ENCODE measurements at places on chromosomes 13 and 19. TPM values are rescaled to one million over a fixed set of nuclear protein-coding genes. Genes with fewer than 3 reads are reported as not detected.

Gene PMIS2
- total RNA-seq = not detected

Gene TPTE2
- total RNA-seq = not detected

Gene COL4A2
- 60.9 TPM for total RNA-seq

Gene NLRP5
- total RNA-seq = not detected

Gene DHX34
- total RNA-seq = 119 TPM

Gene PCDH17
- total RNA-seq = 51.8 TPM

Gene IGFL2
- total RNA-seq = not detected

- no peak for DNase-seq
- H3K4me1 ChIP-seq = no peaks in the 10 kb centered on the region
- no peaks in the 10 kb centered on the region for H3K36me3 ChIP-seq
- no peaks in the 10 kb centered on the region for H3K27me3 ChIP-seq
- no peak overlapping the region for H3K27ac ChIP-seq
Measured at GRCh38 chr19:31214086-31214485, 135.2 kb downstream of the TSHZ3 start.

GRCh38 chr13:73751290-73751689 is 382.9 kb downstream of the KLF12 start:
- H3K4me1 ChIP-seq = peaks cover 11% of the 10 kb centered on the region
- no peak for DNase-seq
- no peak overlapping the region for H3K27ac ChIP-seq
- H3K27me3 ChIP-seq = peaks cover 4% of the 10 kb centered on the region
- H3K36me3 ChIP-seq = no peaks in the 10 kb centered on the region

DNA sequence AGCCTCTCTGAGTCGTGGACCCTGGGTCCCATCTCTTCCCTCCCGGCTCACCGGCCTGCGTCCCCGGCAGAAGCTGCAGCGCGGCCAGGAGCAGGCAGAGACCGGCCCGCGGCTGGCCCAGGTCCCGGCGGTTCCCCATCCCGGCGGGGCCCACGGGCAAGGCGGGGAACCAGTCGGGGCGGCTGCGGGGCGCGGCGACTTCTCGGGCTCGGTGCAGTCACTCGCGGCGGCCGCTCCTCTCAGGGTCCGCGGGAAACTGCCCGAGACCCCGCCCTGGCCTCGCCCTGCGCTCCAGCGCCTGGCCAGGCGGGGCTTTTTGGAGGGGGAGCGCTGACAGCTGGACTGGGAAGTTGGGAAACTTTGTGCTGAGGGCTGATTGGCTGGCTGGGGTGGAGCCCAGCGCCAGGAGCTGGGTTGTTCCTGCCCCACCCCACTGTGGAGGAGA is at the start of gene COL5A3:
Gene COL5A3 (minus strand): TSS at position 258 of the 445 bp plus-strand sequence. CDS start 119 bp downstream, at position 139.
- H3K27me3 ChIP-seq = peaks cover 40% of the 10 kb centered on the region

DNA sequence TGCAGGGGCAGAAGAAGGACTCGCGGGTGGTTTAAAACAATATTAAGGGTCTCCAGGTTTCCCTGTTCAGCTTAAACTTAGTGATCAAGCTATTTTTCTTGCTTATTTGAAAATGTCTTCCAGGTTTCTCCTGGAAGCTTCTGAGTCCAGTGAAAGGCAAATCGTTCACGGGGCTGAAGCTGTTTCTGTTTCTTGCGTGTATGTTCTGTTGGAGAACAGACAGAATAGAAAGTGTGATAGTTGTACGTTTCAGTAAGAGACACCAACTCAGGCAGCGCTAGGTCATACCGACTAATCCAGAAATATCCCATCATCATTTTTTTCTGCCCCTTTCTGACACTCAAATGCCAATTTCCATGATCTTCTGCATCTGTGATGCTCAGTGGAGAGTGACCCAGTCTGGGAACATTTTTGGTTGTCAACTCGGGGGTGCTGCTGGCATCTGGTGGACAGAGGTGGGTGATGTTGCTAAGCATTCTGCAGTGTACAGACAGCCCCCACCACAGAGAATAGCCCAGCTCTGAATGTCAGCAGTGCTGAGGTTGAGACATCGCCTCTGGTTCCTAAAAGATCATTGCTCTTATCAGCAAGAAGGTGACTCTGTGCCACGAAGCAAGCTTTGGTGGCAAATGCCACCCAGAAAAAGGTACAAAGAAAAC is 4.3 kb downstream of the KLF2 start:
- H3K27ac ChIP-seq = no peak overlapping the region
- peaks cover 3% of the 10 kb centered on the region for H3K4me1 ChIP-seq
- peaks cover 18% of the 10 kb centered on the region for H3K27me3 ChIP-seq
- H3K36me3 ChIP-seq = no peaks in the 10 kb centered on the region

DNA sequence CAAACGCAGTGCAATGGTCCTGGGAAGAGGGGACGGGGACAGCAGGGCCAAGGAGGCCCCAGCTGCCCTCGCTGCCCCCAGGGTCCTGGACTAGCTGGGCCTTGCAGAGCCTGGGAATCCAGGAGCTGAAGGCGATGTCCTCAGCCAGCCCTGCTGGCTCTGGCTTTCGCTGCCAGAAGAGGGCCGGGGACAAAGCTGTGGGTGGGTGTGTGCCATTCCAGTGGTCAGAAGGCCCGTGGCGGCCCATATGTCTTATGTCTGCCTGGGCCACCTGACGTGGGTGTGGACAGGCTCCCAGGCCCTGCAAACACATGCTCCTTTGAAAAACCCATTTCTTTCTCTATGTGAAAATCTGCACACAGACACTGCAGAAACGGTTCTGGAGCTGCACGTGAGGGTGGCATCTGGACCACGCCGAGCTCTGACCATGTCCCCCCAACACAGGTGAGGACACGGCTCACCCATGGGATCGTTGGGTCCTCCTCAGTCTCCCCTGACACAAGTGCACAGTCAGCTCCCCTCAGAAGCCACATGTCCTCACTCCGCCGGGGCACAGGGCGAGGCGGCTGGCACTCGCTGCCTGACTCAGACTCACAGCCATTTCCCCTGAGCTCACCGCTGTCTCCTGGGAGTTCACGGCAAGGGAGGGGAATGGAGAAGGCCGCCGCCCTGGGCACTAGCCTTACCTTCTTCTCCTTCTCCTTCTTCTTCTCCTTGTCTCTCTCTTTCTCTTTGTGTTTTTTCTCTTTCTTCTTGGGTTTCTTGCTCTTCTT is 16.9 kb downstream of the IZUMO4 start:
- no peak for DNase-seq
- H3K4me3 ChIP-seq = peak overlapping the region; percentile 8
- peak overlapping the region; percentile 3 for H3K27ac ChIP-seq
- H3K27me3 ChIP-seq = no peaks in the 10 kb centered on the region

DNA sequence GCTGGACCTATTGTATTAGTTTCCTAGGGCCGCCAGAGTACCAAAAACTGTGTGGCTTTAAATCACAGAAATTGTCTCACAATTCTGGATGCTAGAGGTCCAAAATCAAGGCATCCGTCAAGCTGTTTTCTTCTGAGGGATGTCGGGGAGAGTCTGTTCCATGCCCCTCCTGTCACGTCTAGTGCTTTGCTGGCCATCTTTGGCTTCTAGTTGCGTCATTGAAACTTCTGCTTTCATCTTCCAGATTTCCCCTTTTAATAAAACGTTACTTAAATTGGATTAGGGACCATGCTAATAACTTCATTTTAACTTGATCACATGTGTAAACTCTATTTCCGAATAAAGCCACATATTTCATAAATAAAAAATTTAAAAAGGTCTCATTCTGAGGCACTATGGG is 47.5 kb downstream of the TRPM4 start:
- peaks cover 2% of the 10 kb centered on the region for H3K27me3 ChIP-seq
- no peak overlapping the region for H3K4me3 ChIP-seq
- peaks cover 15% of the 10 kb centered on the region for H3K36me3 ChIP-seq
- H3K27ac ChIP-seq = no peak overlapping the region
- DNase-seq = no peak
- H3K4me1 ChIP-seq = peaks cover 2% of the 10 kb centered on the region

- H3K27ac ChIP-seq = no peak overlapping the region
- H3K4me1 ChIP-seq = peaks cover 14% of the 10 kb centered on the region
- no peaks in the 10 kb centered on the region for H3K27me3 ChIP-seq
- peaks cover 4% of the 10 kb centered on the region for H3K36me3 ChIP-seq
- no peak for DNase-seq
Measured at GRCh38 chr19:43562226-43562697, 13.1 kb downstream of the XRCC1 start.

DNA sequence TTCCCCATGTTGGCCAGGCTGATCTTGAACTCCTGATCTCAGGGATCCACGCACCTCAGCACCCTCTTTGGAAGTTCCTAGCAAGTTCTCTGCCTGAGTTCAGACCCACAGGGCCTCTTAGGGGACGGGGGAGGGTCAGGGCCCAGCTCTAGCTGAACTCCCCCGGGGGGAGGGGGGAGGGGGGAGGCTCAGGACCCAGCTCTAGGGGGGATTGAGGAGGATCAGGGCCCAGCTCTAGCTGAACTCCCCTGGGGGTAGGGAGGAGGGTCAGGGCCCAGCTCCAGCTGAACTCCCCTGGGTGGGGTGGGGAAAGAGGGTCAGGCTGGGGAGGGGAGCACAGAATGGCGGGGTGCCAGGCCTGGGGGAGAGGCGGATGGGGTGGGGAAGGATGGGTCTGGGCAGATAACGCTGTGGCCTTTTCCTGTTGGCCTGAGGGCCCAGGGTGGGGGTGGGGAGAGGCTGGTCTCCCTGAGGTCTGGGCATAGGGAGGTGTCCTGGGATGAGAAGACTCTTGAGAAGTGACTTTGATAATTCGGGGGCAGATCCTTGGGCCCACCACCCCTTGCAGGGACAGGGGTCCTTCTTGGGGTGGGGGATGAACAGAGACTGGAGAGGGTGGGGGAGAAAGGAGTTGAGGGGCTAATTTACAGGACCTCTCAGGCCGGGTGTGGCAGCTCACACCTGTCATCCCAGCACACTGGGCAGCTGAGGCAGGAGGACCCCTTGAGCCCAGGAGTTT is 5.5 kb upstream of the PTBP1 start:
- H3K4me3 ChIP-seq = peak overlapping the region; percentile 25
- H3K27ac ChIP-seq = peak overlapping the region; percentile 78
- no peak for DNase-seq
- H3K36me3 ChIP-seq = no peaks in the 10 kb centered on the region
- H3K4me1 ChIP-seq = peaks cover 17% of the 10 kb centered on the region

DNA sequence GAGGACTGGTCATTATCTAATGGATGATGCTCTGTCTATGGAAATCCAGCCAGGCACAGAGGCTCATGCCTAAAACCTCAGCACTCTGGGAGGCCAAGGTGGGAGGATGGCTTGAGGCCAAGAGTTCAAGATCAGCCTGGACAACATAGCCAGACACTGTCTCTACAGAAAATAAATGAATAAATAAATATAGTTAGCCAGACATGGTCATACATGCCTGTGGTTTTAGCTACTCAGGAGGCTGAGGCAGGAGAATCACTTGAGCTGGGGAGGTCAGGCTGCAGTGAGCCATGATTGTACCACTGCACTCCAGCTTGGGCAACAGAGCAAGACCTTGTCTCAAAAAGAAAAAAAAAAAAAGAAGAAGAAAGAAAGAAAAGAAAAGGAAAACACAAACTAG is 234.7 kb downstream of the TSHZ3 start:
- no peak for DNase-seq
- no peak overlapping the region for H3K4me3 ChIP-seq
- H3K27ac ChIP-seq = no peak overlapping the region
- H3K27me3 ChIP-seq = no peaks in the 10 kb centered on the region

GRCh38 chr13:109381546-109382180 is 404.7 kb downstream of the IRS2 start:
- H3K36me3 ChIP-seq = no peaks in the 10 kb centered on the region
- peaks cover 9% of the 10 kb centered on the region for H3K4me1 ChIP-seq
- H3K4me3 ChIP-seq = no peak overlapping the region
- DNase-seq = no peak

DNA sequence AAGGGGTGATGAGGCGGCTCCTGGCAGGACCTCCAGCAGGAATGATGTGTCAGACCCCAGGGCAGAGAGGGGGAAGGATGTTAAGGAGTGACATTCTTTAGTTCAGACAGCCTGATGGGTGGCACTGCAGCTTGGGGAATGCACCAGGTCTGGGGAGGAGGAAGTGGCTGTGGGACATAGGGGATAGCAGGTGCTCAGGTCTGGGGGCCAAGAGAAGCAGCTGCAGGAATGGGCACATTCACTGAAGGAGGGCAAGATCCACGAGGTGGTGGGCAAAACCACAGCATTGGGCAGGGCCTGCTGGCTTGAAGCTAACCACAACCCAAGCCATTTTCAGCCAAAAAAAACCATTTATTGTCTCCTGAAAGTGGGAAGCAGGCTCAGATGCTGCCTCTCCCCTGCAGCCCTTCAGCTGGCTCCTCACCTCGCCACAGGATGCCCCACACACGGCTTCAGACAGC is 26.5 kb downstream of the COMP start:
- peak; percentile 7 for DNase-seq
- H3K36me3 ChIP-seq = no peaks in the 10 kb centered on the region

- H3K4me3 ChIP-seq = no peak overlapping the region
- H3K27me3 ChIP-seq = peaks cover 4% of the 10 kb centered on the region
- DNase-seq = no peak
Measured at GRCh38 chr19:5586300-5587070, 18.7 kb upstream of the TINCR start.

DNA sequence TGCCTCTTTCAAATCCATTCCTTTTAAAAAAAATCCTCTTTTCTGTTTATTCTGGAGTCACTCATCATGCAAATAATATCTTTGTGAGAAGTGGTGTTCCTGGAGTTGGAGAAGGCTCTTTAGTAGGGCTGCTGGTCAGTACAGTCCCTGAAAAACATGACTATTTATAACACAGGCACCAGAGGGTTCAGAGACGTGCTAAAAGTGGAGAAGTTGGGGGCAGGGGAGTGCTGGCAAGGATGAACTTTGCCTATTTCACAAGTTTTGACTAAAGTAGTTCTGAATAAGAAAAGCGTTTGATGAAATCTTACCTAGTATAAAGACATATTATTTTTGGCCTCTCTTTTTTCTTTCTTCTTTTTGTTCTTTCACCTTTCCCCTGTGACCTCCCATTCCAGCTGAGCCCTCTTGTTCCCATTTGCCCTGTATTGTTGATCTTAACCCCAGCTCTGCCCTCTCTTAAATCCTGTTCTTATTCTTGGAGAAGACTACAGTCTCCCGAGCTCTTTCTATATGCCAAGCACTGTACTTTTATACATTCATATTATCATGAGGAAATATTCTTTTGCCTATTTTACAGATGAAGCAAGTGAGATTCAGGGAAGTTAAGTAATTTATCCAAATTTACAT is 129.1 kb downstream of the TM9SF2 start:
- H3K36me3 ChIP-seq = no peaks in the 10 kb centered on the region
- no peak for DNase-seq
- peaks cover 3% of the 10 kb centered on the region for H3K27me3 ChIP-seq
- H3K4me3 ChIP-seq = no peak overlapping the region

GRCh38 chr13:59490651-59491050 is 673.1 kb downstream of the DIAPH3 start:
- H3K27ac ChIP-seq = no peak overlapping the region
- H3K27me3 ChIP-seq = no peaks in the 10 kb centered on the region
- H3K36me3 ChIP-seq = peaks cover 5% of the 10 kb centered on the region
- H3K4me1 ChIP-seq = peaks cover 16% of the 10 kb centered on the region
- no peak overlapping the region for H3K4me3 ChIP-seq

Data from glutamatergic neuron (in vitro differentiated cells).